ENCODE measurements at places on chromosomes 3 and 15.

- no peak for DNase-seq
Observed at GRCh38 chr15:69604072-69604411, 151.4 kb downstream of the RPLP1 start.

GRCh38 chr15:56273724-56274123, 30.0 kb upstream of the RFX7 start:
- DNase-seq, result no peak

GRCh38 chr15:43266834-43267233, at the start of gene TGM5:
Gene TGM5, minus strand, starts transcription at chr15:43266928. Its CDS starts 79 bp downstream, at chr15:43266849.
- DNase-seq, result no peak

DNA sequence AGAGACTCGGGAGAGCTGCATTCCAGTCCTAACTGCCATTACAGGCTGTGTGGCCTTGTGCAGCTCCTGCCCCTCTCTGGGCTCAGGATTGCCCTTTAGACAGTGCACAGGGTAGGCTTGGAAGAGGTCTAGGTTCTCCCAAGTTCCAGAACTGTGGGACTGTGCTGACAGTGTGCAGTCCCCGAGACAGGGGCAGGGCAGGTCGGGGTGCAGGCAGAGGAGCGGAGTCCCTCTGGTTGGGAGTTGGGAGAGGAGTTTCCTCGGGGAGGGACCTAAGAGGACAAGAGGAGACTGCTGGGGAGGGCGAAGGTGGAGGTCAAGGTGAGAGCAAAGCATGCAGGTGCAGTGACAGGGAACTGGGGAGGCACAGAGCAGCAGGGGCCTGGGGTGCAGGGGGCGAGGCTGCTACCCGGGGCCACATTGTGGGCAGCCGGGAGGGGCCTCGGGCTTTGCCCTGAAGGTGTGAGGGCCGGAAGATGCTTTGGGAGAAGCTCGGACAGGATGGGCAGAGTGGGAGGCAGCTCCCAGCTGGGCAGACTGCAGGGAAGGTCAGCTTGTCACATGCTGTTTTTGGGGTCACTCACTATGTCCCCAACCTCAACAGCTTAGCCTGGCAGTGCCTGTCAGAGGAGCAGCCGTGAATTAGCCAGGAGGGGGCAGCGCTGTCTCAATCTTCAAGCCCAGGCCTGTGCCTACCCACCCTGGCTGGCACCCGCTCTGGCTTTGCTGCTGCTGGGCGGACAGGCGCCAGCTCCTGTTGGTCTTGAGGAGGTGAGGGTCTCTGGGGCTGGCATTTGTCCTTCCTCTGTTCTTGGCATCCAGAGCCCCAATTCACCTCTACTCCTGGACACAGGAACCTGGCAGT, 15.4 kb upstream of the CSPG4 start:
- DNase-seq, result peak; percentile 58

- DNase-seq, result no peak
Observed at GRCh38 chr15:77497110-77497737, 76.5 kb downstream of the HMG20A start.

GRCh38 chr15:80878867-80879250, 99.7 kb downstream of the CEMIP start:
- no peak for DNase-seq

DNA sequence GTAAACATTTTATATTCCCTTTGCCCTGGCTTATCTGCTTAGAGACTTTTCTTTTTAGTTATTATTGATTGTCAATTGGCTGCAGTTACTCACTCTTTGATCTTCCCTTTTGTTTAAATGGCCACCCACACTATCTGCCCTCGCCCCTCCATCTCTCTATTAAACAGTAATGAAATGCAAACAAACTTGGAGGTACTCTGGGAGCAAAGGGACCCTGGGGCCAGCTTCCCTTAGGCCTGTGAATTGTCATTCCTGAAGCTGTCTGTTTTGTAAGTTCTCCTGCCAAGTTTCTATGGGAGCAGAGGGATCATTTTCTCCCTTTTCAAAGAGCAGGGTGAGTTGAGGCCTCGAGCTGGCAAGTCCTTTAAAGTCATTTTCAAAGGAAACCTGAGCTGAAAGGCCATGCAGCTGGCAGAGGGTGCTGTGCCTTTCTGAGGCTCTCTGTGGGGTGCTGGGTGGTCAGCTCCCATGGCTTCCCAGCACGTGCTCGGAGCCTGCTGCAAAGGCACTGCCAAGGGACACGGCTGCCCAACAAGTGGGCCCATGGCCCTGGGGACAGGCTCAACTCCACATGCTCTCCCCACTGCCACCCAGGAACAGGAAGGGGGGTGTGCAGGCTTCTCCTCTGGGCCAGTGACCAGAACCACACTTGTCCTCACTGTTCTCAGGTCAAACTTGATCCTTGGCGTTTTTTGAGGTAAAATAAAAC, 17.4 kb upstream of the RTP2 start:
- DNase-seq, result no peak

GRCh38 chr3:71083726-71084131, 499.8 kb downstream of the FOXP1 start:
- peak; percentile 24 for DNase-seq

DNA sequence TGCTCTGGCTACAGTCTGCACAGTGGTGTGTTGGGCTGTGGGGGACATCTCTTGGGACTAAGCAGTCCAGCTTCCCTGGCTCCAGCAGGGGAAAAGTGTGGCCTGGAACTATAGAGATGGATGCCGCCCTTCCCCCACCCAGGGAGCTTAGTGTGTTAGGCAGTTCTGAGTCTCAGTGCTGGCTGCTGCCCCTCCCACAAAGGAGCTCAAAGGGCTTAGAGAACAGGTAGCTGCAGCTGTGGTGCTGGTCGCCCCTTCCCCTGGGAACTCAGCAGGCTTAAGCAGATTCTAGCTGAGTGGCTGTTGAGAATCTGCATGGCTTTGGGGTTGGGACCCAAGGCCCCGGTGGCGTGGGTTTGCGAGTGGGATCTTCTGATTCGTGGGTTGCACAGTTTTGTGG, 190.8 kb downstream of the PDCD6IP start:
- DNase-seq, result no peak

GRCh38 chr15:70513819-70514218, 249.5 kb downstream of the UACA start:
- no peak for DNase-seq

DNA sequence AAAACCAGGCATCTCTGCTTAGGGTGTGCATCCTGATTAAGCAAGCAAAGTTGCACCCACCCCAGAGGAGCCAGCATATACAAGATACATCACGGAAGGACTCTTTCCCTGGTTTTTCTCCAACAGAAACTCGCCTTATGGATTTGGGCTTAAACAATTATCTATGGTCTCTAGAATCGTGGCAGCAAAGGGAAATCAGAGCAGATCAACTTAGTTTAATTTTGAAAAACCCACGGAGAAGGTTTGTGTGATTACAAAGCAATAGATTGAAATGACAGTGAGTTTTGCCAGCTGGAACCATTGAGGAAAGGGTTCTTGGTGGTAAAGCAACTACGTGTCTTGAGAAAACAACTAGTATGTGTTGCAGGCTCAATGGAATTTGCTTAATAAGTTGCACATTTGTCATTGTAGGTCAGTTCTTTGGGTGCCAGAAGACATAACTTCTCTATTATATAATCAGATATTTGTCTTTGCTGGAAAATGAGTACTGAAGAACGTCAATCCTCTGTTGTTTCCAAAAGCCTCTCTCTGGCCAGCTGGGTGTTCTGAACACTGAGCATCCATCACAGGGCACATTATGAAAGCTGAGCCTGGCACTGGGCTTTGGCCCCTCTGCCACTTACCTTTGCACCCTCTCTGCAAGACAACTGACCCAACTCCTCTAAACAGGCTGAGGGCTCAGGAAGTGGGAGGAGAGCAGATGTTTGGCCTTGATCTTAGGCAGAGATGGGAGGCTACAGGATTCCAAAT, 75.7 kb upstream of the FBN1 start:
- DNase-seq, result no peak

Measured in stimulated activated CD4-positive, alpha-beta T cell treated with anti-CD3 and anti-CD28 coated beads, Interleukin-1b, Interleukin-23, amount 100 ng/mL, for 4 hours (primary cell).